ENCODE measurements at places on chromosomes 11 and 22. TPM values are rescaled to one million over a fixed set of nuclear protein-coding genes. Genes with fewer than 3 reads are reported as not detected.

Gene RTN4R
- total RNA-seq, result 5.4 TPM

Gene RASL10A
- 2.4 TPM for total RNA-seq

Gene MAP6
- 64.5 TPM for total RNA-seq

Gene DEPDC7
- total RNA-seq, result 12.7 TPM

Gene CELSR1
- 2.9 TPM for total RNA-seq

Gene CRYBB2
- total RNA-seq, result 1.4 TPM

Gene MYOD1
- total RNA-seq, result not detected

Gene KRTAP5-7
- total RNA-seq, result 0.17 TPM

Gene NLRP14
- 2.2 TPM for total RNA-seq

Gene GLYATL2
- 1.9 TPM for total RNA-seq

Gene TRIOBP
- total RNA-seq, result 32.3 TPM

Gene CD6
- total RNA-seq, result 1.6 TPM

Gene POTEH
- total RNA-seq, result not detected

Gene SLC6A5
- 4.9 TPM for total RNA-seq

Gene PCSK7
- 30.1 TPM for total RNA-seq

Gene CLCF1
- 0.72 TPM for total RNA-seq

Gene PGAP2
- 13.1 TPM for total RNA-seq

Gene PDE3B
- 37.7 TPM for total RNA-seq

Gene IFTAP
- total RNA-seq, result 42.4 TPM

Gene NNMT
- total RNA-seq, result 2.5 TPM

Gene RIMBP3C
- 0.39 TPM for total RNA-seq

Gene KRTAP5-1
- total RNA-seq, result not detected

Measured in spinal cord (tissue), 10 donors.